ENCODE measurements at places on chromosomes 16 and 17.
A peak's percentile ranks its signal among the peaks of the same experiment; 100 is the strongest.

DNA sequence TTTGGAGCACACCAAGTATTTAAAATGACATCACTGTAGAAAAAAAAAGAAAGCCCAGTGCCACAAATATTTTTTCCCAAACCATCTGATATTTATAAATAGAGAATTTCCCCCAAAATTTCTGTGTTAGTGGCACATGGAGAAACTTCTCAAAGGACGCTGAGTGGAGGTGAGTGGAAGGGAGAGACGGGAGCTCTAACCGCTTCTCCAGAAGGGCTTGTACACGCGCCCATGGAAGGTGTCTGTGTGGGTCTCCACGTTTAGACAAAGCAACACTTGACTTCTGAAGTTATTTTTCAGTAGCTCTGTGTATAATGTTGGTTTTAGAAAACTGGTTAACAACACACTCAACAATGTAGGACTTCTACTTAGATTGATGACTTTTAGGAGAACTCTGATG lies 1.0 kb downstream of the MYOCD start:
- no peak for DNase-seq

GRCh38 chr17:73427198-73427597 lies 115.4 kb upstream of the CDC42EP4 start:
- DNase-seq: no peak

- DNase-seq: peak; percentile 79
These were observed 1.6 kb downstream of the MPO start for GRCh38 chr17:58279016-58279711.

DNA sequence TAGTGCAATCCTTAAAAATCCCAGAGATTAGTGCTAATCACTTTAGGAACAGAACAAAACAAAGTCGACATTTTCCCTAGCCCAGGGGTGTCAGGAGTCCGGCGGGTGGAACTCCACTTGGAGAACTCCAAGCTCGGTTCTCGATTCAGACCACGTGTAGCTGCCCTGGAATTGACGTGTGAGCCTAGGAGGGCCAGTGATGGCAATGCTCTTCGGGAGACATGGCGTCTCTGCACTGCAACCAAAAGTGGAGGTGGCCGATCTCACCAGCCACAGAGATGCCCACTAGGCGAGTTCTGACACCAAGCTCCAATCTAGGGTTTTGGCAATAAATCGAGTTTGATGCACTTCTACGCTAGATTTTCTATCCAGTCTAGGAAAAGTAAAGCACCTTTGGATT lies 17.6 kb downstream of the MAP1LC3B start:
- DNase-seq: no peak

GRCh38 chr16:77724174-77724573 lies 1.9 kb downstream of the NUDT7 start:
- no peak for DNase-seq

GRCh38 chr16:48184681-48185080 lies 28.9 kb upstream of the ABCC12 start:
- no peak for DNase-seq

GRCh38 chr17:5201011-5201410 lies 9.3 kb upstream of the ZNF594 start:
- no peak for DNase-seq

GRCh38 chr16:73499276-73499675 lies 451.3 kb upstream of the ZFHX3 start:
- no peak for DNase-seq

DNA sequence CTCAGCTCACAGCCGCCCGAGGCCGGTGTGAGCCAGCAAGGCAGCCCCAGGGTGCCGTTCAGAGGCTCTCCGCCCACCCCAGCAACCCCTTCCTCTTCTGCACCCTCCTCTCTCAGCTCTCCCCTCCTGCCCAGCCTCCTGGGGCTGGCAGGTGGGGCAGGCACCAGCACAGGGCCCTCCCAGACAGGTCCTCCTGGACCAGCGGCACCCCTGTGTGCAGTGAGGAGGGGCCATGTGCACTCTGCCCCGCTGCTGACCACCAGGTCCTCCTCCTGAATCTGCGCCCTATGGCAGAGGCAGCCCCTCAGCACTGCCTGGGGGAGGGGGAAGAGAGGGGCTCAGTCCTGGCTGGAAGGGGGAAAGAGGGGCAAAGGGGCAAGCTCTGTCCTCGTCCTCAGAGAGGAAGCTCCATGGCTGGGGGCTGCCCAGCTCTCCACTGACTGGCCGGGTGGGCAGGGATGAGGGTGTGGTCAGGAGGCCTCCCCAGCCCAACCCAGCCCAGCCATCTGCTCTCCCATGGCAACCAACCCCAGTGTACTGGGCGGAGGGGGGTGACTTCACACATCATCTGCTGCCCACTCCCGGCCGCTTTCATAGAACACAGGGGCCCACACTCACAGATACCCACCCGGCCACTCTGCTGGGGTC lies 5.4 kb upstream of the BCAR1 start:
- peak; percentile 79 for DNase-seq

Data from left forelimb (tissue), 1 donor.